Fibroblast of skin of right biceps (primary cell): ENCODE measurements at places on chromosomes 1 and 21.
A peak's percentile ranks its signal among the peaks of the same experiment; 100 is the strongest.

- DNase-seq: no peak
These were observed 27.8 kb upstream of the MPC2 start for GRCh38 chr1:167964646-167965045.

- DNase-seq: peak; percentile 35
These were observed 19.9 kb downstream of the MX2 start for GRCh38 chr21:41381731-41382130.

GRCh38 chr1:90924982-90925381 is 96.9 kb downstream of the ZNF644 start:
- DNase-seq: peak; percentile 10

DNA sequence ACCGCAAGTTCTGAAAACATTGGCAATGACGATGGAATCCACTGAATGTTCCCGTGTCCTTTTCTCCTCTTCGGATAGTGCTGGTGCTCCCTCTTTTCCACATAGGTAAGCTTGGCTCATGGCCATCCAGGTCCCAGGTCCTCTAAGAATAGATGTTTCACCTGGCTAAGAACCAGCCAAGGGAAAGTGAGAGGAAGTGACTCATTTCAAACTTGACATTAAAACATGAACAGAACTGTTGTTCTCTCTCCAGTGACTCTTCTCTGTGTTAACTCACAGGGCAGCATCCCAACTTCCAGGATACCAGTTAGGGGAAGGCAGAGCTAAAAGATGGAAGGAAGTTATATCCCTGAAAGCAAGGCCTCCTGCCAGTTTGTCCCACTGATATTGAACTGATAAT is 493.8 kb upstream of the CHRM3 start:
- no peak for DNase-seq

DNA sequence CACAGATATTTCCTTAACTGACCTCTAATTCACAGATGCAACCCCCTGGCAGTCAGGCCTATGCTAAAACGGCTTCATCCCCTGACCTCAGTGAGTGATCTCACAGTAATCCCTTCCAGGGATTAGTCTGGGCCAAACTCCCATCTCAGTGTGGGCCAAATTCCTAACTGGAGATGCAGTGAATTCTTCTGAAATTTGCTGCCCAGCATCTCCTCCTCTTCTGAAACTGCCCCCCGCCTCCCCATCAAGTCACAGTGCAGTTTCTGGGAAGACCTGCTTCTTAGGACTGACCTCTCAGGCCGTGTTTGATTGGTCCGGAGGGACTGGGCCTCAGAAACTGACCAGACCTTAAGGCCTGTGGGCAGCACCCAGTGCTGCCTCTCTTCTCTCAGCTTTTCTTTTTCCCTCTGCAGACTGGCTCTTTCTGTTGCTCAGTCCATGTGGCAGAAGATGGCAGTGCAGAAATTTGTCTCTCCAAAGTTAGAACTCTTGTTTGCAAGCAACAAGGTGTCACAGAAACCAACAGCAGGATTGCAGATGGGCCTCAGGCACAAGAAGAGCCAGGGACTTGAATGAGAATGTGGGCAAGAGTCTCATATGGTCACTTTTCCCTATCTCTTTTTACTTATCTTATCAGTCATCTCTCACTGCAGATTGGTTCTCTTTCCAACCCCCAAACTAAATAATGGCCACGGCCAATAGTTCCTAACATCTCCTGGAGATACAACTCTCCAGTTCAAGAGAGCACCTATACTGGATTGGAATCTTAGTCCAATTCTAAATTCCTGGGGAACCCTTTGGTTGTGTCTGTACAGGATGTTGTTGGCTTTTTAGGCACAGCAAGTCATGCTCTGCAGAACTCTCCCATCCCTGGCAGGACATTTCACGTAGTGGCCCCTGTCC is 95.5 kb upstream of the RALGPS2 start:
- DNase-seq: peak; percentile 88

DNA sequence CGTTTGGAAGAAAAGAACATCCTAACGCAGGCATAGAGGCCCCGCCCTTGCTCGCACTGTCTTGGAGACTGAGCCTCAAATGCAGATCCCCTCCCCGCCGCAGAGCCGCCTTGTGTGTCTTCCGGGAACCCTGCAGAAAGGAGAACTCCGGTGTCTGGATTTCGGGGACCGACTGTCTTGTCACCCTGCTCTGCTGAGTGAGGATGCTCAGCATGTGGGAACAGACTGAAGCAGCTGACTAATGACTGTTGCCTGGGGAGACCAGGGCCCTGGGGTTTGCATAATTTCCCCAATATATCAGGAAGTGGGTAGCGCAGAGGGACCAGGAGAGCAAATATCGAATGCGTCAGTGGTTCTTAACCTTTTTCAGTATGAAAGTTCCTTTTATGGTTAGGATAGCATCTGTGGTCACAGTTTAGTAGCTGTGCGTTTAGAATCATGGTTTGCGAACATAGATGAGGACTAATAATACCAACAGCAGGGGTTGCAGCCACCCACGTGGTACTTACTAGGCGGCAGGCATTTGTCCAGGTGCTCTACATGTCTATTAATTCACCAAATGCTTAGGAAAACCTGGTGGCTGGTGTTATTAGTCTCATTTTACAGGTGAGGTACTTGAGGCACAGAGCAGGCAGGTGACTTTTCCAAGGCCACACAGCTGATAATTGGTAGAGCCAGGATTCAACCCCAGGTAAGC is 14.3 kb downstream of the GPR137B start:
- DNase-seq: no peak

DNA sequence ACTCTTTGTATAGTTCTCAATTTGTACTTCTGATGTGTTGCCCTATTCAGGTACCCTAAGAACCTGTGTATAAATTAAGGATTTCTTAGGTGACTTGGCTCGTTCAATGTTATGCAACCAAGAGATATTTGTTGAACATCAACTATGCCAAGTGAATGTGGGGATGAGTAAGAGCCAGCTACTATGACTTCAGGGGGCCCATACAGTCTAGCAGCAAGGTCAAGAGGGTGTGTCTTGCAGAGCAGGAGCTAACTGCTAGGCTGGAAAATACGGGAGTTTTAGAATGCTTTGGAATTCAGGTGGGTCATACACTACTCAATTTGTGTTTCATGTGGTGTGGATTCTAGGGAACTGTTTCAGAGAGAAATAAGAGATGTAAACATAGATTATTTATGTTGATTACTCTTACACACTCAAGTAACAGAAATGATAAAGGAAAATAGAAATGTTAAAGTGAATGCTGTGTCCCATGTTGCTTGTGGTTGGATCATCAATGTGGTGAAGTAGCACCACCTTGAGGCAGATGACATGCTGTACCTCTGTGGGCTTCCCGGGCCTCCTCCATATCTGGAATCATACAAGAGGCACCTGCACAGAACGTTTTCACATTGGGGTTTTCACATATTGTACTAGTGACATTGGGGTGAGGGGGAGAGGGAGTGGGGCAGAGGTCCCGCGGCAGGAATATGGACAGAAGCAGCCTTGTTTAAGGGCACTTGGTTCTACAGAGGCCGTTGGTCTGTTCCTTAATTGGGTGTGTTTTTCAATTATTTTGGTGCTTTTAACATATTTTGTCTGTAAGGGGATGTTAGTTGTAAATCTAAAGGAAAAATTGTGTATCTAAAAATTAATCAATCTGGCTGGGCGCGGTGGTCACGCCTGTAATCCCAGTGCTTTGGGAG is 12.4 kb downstream of the ARPC5 start:
- peak; percentile 65 for DNase-seq

DNA sequence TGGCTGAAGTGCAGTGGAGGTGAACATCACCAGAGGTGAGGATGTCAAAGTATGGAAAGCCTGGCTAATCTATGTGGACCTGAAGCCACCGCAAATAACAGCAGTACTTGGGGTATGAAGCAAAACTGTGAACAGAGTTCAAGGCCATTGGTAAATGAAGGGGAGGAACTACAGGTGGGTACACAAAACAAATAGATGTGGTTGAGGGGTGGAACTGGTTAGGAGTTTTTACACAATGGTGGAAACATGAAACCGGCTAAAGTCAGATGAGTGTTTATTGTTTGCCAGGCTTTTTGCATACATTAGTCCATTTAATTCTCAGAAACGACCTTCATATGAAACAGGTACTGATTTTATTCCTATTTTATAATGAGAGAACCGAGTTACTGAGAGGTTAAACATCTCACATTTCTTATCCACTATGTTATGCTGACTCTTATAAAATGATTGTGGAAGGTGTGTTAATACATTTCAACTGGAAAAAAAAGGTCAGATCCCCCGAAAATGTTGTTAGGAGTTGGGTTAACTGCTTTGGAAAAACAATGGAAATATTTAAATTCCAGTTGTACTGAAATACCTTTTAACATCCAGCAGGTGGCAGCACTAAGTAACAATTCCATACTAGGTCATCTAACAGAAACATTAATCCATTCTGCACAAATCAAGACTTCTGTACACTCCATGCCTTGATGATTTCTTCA is 44.3 kb upstream of the GTF2B start:
- DNase-seq: peak; percentile 48

DNA sequence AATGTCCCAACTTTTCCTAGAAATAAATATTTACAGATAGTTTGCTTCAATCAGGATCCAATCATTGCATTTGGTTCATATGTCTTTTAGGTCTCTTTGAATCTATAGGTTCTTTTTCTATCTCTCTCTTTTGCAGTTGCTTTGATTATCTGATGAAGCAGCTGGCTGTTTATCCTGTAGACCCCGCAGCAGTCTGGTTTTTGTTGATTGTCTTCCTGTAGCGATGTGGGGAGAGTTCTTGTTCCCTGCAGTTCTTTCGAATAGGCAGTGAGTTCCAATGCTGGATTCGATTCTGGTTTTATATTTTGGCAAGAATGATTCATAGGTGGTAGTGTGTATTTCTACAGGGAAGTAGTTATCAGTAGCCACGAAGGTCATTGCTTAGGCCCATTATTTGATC is 7.4 kb upstream of the MIXL1 start:
- DNase-seq: no peak

GRCh38 chr1:119773711-119774241 is 5.1 kb upstream of the HMGCS2 start:
- DNase-seq: peak; percentile 55

DNA sequence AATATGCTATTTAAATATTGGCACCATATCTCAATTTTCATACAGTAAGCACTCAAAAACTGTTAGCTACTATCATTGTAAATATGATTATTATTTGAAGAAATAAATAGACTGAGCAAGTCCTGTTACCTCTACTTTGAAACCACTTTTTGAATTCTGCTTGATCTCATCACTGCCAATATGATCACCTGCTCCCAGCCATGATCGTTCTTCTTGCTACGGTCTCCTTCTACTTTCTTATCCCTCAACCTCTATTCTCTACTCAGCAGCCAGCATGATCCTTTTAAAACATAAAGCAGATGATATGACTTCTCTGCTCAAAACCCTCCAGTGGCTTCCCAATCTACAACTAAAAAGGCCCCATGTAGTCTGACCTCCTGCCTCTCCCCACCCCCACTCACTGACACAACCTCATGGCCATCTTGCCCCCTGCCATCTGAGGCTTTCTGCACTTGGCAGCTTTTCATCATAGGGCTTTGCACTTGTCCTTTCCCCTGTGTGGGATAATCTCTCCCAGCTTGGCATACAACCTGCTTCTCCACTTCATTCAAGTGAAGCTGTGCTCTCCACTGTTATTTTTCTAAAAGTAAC is 27.2 kb downstream of the CD34 start:
- no peak for DNase-seq

DNA sequence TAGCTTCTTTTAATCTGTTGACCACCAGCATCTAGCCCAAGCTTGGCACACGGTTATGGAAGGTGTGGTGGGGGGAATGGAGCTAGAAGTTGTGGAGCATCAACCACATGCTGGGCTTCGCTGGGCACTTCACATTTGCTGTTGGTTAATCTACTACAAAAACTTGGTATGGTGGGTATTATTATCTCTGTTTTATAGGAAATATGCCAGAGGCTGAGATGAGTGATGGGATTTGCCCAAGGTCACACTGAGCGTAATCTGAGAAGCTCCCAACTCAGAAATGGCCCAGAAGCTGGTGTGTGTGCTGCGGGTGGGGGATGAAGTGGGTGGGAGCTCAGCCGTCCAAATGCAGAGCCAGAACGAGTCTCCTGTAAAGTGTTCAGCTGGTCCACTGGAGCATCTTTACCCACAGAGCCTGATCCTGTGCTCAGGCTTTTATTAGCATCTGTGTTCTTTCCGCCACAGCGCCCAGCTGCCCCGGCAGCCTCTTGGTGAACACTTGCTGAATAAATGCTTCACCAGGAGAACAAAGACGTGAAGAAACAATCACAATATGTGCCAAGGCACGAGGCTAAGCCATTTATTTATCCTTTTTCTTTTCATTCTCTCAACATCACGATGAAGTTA is 98.6 kb upstream of the JUN start:
- DNase-seq: no peak

GRCh38 chr1:162357681-162358266 is 18.9 kb downstream of the SPATA46 start:
- DNase-seq: peak; percentile 27

DNA sequence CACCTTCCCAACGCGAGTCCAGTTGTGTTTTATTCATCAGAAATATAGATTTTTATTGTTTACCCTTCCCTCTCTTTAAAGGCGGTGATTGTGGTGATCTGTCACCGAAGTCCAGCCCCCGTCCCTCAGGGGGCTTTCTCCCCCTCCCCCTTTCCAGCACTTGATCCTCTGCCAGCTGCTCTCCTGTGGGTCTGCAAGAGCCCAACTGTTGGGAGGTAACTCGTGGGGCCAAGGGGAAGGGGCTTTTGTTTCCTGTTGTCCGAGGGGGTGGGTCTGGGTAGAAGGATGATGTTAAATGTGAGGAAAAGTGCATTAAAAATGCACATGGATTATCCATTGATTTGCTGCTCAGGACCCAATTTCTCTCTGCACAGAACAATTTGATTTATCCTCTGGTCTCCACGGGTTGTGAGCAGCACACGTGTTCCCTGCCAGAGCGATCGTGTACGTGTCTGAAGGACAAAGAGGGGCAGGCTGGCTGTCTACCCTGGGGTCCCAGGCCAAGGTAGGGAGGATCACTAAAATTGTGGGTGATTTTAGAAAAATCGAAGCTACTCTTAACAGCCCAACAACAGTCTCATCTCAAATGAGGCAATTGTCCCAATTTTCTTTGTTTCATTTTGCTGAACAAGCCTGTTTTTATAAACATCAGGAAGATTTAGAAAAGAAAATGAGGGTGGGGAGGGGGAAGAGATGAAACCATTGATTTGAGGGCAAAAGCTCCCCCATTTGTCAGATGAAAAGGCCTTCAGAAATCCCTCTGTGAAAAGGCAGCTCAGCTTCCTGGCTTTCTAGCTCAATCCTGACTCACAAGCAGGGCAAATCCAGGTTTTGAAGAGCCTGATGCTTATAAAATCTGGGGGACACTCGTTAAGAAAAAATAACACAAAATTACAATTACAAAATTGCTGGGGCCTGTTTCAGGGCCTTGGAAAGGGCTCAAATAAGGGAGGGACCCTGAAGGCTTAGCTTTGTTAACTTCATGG is 176.2 kb downstream of the RHOU start:
- no peak for DNase-seq

DNA sequence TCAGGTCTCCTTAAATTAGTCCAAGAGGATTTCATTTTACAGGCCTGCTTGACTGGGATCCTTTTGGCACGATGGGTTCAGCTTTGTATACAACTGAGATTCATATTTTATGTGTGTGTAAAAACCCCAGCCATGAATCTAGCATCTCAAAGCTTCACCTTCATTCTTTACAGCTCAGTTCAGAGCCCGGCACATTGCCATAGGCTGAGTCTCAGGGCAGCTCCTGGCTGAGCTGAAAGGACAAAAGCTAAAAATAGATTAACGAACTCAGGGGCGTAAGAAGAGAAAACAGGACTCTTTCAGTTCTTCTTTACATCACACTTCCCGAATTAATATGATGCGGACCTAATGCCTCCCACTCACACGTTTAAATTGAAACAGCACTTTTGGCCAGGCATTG is 262.8 kb upstream of the PBX1 start:
- DNase-seq: no peak

GRCh38 chr21:46110499-46111192 is 12.7 kb downstream of the COL6A2 start:
- no peak for DNase-seq

GRCh38 chr1:88892357-88892877 is 1.1 kb upstream of the GTF2B start:
- peak; percentile 64 for DNase-seq
